Stimulated activated CD4-positive, alpha-beta T cell treated with anti-CD3 and anti-CD28 coated beads, Interleukin-4, amount 100 ng/mL, for 24 hours (primary cell): ENCODE measurements at places on chromosomes 11 and 22.

GRCh38 chr11:6623391-6624363 lies 4.5 kb upstream of the TPP1 start:
- DNase-seq, result no peak

GRCh38 chr11:77351281-77351886 lies 49.9 kb upstream of the GDPD4 start:
- DNase-seq, result no peak

GRCh38 chr22:30968015-30968923 lies at the start of gene MORC2:
Gene MORC2 (minus strand): TSS chr22:30968774. CDS start chr22:30967889, 885 bp downstream.
- no peak for DNase-seq

GRCh38 chr22:37233751-37234631 lies 10.1 kb downstream of the RAC2 start:
- no peak for DNase-seq

GRCh38 chr11:64834723-64835615 lies 9.5 kb downstream of the CDC42BPG start:
- DNase-seq, result no peak

GRCh38 chr11:110261195-110262071 lies 35.0 kb downstream of the RDX start:
- DNase-seq, result no peak

DNA sequence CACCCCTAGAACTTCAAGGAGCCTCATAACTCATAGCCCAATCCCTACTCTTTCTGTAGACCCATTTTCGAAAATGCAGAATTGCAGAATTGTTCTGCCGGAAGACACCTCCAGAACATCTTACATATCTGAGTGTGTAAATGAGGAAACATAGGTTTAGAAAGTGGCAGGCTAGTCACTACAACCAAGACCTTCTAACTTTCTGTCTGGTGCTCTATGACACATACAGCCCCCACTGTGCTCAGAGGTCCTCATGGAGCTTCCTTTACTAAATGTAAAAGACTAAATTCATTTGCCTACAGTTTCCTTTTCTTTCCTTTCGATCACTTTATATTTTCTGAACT lies 132.1 kb upstream of the DDI1 start:
- no peak for DNase-seq

- no peak for DNase-seq
These were observed 6.6 kb upstream of the FLI1 start for GRCh38 chr11:128687321-128687720.

GRCh38 chr11:120565466-120566155 lies 54.1 kb downstream of the GRIK4 start:
- DNase-seq, result no peak

DNA sequence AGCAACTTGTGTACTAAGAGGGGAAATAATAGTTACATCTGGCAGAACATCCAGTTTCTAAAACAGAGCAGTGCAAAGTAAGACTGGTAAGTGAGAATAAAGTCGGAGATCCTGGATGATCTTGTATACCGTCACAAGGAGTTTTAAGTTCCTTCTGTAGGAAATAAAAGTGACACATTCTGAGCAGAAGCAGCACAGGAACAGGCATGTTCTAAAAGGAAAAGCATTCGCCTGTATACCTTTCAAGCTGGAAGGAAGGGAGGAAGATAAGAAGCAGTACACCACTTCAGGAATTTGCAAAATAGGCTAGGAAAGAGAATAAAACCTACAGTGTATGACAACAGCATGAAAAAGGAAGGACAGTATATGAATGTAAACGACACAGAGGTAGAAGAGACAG lies 106.2 kb upstream of the TP53AIP1 start:
- no peak for DNase-seq

GRCh38 chr22:45218976-45219375 lies 21.7 kb downstream of the KIAA0930 start:
- DNase-seq, result peak; percentile 61

DNA sequence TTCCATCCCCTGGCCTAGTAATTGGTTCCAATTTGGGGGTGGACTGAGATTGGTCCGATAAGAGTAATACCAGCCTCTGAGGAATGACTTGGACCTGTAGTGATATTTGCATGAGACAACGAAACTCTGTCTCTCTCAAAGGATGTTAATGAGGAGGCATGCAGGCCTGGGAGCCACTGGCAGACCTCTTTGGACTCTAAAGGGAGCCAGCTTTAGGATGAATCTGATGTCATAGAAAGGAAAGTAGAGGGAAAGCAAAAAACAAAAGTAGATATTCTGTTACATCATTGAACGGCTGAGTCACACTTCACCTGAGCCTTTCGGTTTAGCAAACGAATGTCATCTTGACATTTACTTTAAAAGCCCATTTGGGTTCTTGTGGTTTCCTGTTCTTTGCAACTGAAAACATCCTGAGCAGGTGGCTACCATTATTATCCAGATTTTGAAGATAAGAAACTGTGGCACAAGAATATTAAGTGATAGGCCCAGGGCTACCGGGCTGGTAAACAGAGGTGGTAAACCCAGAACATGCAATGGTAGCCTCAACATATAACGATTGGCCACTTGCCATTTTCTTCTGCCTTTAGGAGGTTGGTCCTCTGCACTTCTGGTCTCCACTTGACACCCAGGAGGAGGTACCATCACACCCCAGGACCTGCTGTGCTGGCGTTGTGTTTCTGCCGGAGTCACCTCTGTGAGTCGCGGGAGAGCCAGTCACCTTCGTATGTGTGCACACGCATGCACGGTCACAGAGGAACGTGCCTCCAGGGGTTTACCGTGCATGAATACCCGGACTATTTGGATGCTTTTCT lies 42.7 kb downstream of the RTL6 start:
- peak; percentile 48 for DNase-seq

DNA sequence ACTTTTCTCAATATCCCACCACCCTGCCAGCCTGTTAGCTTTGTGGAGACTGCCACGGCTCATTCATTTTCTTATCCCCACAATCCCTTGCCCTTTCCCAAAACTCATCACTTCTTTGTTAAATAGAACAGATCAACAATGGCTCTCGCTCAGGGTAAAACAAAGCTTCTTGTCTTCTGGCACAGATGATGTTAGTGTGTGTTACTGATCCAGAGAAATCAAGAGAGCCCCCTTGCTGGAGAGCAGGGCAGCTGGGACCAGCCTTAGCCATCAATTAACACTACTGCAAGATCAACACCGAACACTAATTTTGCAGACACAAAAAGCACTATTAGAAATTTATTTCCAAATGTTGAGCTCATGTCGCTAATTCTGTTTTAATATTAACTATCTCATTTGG lies 420.9 kb downstream of the TENM4 start:
- no peak for DNase-seq

DNA sequence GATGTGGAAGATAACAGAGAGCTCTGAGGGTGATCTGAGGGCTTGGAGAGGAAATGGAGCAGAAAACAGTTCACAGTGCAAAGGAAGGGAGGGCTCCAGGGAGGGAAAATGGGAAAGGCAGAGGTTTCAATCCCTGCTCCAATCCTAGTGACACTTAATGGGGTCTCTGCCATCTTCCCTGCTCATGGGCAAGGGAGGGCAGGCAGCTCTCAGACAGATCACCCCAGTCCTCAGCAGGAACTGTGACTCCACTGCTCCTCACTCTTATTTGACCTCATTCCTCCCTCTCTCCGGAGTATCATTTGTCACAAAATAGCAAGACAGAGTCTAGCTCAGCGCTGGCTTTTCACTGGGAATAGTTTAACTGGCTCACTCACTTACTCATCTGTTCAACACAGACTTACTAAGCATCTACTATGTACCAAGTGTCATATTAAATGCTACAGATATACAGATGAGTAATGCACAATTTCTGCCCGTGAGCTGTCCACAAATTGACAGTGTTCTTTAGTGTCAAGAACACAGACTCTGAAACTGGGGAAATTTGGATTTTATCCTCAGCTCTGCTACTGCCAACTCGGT lies 817.4 kb downstream of the OPCML start:
- no peak for DNase-seq

GRCh38 chr11:112771851-112772250 lies 189.4 kb upstream of the NCAM1 start:
- no peak for DNase-seq

DNA sequence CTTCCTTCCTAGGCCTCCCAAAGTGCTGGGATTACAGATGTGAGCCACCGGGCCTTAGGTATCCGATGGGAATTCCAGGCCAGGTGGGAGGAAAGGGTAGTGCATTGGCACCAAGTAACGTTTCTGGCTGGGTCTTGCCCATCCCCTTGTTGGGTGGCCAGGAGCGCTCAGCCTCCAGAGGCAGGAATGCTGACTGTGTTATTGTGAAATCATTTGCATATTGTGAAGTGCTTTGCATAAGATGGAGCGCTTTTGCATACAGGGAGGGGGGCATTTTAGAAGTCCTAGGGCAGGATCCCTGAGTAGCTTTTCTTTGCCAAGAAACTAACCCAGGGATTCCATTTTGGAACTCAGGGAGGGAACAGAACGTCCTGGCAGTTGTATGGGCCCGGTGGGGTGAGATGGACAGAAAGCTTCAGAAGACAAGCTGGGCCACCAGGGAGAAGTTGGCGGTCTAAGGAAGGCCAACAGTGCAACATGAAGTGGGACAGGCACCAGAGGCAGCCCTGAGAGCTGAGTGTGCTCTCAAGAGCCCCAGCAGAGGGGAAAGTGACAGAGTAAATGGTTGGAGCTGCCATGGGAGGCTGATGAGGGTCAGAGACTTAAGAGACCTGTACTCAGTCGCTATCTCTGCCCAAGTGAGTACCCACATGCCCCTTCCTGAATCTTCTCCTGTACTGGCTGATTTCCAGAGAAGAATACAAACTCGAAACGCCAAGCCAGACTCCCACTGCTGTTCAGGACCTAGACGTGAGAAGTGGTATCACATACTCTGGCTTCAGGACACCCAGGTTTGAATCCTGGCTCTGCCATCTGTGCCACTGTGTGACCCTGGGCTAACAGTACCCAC lies 1.3 kb upstream of the SLC39A13 start:
- DNase-seq, result no peak

- no peak for DNase-seq
These were observed 74.6 kb downstream of the CELSR1 start for GRCh38 chr22:46462726-46463371.

DNA sequence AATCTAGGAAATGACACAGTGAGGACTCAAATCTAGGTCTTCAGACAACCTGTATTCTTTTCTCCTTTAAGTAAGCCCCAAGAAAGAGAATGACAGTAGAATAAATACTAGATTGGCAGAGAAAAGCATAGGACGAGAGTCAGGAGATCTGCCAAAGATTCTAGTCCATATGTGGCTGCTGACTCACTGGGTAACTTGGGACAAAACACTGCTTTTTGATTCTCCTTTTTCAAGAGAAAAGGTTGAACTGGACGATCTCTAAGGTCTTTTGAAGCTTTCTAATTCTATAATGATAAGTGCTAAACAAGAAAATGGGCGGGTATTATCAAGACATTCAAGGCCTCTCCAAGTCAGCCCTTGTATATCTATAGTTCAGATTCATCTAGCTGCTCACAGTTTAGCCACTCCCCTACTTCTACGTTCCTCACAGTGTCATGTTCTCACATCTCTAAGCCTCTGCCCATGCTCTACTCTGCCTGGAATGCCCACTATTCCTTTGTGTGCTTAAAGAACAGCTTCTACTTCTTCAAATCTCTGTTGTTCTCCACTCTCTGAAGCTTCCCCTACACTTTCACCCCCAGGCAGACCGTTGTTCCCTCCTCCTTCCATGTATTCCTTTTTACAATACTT lies 53.0 kb downstream of the RELT start:
- no peak for DNase-seq

DNA sequence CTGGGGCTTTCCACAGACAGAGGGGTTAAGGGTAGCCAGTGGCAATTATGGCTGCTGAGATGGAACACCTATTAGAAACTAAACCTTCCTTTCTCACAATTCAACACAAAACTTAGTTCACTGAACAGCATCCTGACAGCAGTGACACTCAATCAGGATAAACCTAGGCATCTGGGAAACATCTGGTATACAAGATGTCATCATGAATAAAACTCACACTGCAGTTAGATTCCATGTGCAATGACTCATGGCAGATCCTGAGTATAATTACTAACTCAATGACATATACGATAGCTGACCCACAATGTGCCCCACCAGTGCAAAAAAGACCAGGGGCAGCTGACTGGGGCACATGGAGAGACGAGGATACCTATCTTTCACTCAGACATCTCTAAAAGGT lies 17.7 kb downstream of the RBFOX2 start:
- DNase-seq, result no peak

- DNase-seq, result no peak
These were observed 7.9 kb upstream of the MPZL2 start for GRCh38 chr11:118272001-118272400.

DNA sequence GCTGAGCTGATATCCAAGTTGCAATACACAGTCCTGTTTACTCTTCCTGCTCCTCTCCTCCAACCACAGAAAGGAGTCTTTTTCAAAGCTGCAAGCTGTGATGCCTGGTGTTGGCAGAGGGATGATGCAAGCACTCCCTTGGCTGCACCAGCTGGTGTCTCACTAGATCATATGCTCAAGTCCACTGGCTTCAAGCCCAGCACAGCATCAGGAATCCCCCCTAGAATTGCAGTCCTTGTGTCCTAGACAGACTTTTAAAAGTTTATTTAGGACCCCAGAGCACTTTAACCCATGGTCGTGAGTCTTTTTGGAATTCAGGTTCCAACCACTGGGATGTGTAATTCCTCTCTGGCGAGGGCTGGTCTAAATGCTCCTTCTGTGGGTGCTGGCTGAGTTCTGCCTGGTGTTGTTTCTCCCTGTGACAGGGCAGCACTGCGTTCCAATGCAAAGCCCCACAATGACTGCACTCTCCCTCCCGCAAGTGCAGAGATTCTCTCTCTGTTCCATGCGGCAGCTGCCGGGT lies 1.9 kb upstream of the HEPN1 start:
- no peak for DNase-seq

- DNase-seq, result no peak
These were observed 37.6 kb upstream of the CEP295 start for GRCh38 chr11:93623920-93624319.

DNA sequence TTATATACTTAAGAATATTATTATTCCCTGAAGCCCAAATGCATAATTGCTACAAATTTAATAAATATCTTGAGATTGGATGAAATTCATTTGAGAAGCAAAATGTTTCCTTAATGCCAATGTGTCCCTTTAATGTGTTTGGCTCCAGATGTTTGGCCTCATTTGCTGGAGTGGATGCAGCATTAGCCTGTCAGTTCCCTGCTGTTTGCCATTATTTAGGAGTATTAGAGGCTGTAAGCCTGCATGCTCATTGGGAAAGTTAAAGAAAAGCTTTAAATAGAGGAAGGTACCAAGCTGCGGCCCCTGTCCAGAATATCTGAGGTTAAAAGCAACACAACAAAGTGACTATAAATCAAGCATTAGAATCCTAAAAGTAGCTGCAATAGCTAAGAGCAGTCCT lies 54.8 kb upstream of the PITPNB start:
- no peak for DNase-seq
